ENCODE measurements at places on chromosomes 7 and 10.

- no peak for DNase-seq
Observed at GRCh38 chr10:132319853-132320653, 11.9 kb upstream of the LRRC27 start.

GRCh38 chr7:148031811-148032210 is 558.8 kb upstream of the C7orf33 start:
- DNase-seq = no peak

DNA sequence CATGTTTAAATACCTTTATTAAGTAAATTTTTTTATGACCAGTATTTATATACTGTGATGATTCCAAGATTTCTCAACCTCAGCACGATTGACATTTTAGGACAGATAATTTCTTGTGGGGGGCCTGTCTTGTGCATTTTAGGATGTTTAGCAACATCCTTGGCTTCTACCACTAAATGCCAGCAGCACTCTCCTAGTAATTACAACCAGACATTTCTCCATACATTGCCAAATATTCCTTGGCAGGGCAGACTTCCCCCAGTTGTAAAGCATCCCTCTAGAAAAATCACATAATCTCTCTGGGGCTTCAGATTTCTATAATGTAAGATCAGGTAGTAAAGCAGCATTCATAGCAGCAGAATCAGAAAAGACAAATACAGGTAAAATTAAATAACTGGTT is 7.8 kb upstream of the LIPM start:
- DNase-seq = no peak

DNA sequence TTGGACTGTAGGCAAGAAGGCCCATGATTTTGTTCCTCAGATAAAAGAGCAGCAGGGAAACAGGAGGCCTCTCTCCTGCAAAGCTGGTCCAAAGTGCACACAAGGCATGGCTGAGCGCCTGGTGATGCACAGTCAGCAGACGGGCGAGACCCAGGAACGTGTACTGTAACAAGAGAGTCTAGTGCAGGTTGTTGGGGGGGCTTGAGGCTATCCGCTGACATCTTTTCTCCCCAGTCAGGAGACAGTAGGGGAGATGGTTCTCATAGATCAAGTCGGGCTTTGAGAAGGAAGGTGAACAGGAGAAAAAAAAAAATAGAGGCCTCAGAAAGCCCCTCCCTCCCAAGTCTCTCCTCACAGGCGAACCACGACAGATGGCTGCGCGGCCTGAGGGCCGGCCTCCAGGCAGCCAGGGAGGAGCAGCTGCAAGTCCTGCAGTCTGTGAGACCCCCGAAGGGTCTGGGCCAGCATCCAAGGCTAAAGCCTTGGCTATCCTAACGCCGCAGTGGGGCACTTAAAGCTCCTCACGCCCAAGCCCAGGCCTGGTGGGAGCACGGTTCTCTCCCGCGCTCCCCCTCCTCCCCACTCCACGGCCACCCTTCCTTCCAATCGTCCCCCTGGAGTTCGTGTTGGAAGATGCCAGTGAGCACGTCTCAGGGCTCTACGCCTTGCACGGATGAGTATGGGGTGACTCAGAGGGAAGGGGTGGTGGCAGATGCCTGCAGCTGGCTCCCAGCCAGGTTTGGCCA is 68.3 kb downstream of the PRKAG2 start:
- DNase-seq = no peak

DNA sequence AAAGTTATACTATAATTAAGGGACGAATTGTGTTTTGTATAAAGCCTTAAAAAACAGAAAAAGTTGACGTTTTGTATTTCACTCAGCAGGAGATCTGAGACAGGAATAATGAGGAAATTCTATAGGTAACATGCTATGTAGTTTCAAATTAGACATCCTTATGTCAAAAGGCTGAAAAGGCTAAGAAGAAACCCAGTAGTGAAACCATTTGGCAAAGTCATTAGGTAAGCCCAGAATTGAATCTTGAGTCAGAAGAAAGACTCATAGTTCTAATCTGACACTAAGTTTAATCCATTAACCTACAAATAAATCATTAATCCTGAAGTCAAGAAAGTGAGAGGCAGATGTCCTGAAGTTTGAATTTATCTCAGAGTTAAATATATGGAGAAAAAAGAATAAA is 79.3 kb downstream of the RNF133 start:
- DNase-seq = no peak

GRCh38 chr7:71132127-71132376 is at the start of gene GALNT17:
TSS of gene GALNT17 (plus strand) at chr7:71132144.
- DNase-seq = no peak

Data from stimulated activated CD4-positive, alpha-beta T cell treated with anti-CD3 and anti-CD28 coated beads, Interleukin-12 subunit alpha, Interleukin-12 subunit beta, amount 100 ng/mL, for 24 hours (primary cell).